Stimulated activated CD4-positive, alpha-beta T cell treated with anti-CD3 and anti-CD28 coated beads, Interleukin-1b, Interleukin-23, amount 100 ng/mL, for 4 hours (primary cell): ENCODE measurements at places on chromosomes 1 and 21.

GRCh38 chr1:21251773-21252471 lies 38.3 kb downstream of the ECE1 start:
- DNase-seq: no peak

GRCh38 chr1:218347723-218348627 lies 2.8 kb downstream of the TGFB2 start:
- DNase-seq: no peak

DNA sequence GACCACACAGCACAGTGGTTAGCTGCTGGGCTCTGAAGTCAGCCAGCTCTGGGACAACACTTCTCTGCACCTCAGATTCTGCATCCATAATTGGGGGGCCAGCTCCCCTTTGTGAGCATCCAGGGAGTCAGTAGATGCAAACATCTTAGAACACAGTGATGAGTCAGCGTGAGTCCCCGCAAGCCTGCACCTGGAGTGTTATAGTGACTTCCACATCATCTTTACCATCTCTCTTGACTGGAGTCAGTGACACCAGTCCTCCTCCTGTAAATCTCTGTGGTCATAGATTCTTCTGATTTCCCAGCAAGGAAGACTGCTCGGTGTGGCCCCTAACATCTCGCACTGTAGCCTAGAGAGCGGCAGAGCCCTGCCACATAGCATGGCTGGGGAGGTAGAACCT lies 13.9 kb upstream of the EDN2 start:
- DNase-seq: no peak

- no peak for DNase-seq
Measured at GRCh38 chr1:20308569-20308968, 17.9 kb downstream of the VWA5B1 start.

DNA sequence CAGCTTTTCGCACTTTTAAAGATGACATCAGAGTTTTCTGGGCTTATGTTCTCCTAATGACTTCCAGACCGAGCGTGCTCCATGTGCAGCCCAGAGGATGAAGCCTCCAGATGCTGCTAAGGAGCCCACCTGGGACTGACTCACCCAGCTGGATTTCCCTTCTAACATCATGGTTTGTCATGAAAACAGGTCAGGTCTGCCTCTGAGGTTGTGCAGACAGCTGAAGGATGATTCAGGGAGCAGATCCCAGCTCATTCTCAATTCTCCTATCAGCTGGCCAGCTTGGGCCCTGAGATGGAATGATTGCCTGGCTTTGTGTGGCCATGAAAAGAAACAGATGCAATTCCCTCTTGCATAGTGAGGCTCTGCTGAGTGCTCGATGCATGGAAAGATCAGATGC lies 123.9 kb upstream of the DUSP10 start:
- no peak for DNase-seq

- DNase-seq: no peak
Measured at GRCh38 chr1:109027841-109028240, 14.1 kb downstream of the WDR47 start.

GRCh38 chr1:93638307-93638847 lies 43.3 kb downstream of the BCAR3 start:
- no peak for DNase-seq

DNA sequence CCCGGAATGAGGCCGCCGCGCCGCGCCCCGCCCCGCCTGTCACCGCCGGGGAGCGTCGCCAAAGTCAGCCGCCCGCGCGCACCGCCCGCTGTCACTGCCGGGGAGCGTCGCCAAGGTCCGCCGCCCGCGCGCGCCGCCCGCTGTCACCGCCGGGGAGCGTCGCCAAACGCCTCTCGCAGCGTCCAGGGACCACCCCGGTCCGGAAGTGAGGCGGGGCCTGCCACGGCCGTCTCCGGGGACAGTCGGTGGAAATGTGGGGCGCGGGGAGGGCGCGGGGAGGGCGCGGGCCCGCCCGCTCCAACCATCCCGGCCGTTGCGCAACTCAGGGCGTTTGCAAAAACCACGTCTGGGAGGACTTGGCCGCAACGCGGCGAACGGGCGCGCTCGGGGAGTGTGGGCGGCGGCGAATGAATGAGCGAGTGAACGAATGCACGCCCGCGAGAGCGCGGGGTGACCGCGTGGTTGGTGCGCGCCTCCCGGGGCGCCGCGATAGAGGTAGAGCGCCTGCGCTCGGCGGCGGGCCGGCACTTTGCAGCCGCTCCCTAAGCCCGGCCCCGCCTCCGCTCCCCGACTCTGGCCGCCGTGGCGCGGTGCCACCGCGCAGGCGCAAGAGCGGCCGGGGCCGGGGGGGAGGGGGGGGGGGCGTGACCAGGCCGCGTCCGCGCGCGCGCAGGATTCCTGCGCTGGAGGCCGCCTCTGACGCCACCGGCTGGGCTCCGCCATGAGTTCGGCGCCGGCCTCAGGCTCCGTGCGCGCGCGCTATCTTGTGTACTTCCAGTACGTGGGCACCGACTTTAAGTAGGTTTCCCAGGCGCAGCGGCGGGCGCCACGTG lies at the start of the genes ACAP3 and PUSL1:
TSS of gene ACAP3 (minus strand) at position 8 of the 833 bp plus-strand sequence. CDS start 115 bp downstream, outside the sequence.
TSS of gene PUSL1 (plus strand) at position 675 of the 833 bp plus-strand sequence. CDS start at position 722, 47 bp downstream.
- DNase-seq: peak; percentile 85

GRCh38 chr1:101004670-101005069 lies 20.9 kb downstream of the DPH5 start:
- DNase-seq: no peak

- no peak for DNase-seq
Measured at GRCh38 chr1:241240069-241240468, 116.9 kb downstream of the RGS7 start.

GRCh38 chr1:47997289-47998200 lies at the start of gene TRABD2B:
TSS of gene TRABD2B (minus strand) at chr1:47997385.
- DNase-seq: peak; percentile 60

GRCh38 chr1:70092526-70092925 lies 112.9 kb downstream of the LRRC40 start:
- no peak for DNase-seq

DNA sequence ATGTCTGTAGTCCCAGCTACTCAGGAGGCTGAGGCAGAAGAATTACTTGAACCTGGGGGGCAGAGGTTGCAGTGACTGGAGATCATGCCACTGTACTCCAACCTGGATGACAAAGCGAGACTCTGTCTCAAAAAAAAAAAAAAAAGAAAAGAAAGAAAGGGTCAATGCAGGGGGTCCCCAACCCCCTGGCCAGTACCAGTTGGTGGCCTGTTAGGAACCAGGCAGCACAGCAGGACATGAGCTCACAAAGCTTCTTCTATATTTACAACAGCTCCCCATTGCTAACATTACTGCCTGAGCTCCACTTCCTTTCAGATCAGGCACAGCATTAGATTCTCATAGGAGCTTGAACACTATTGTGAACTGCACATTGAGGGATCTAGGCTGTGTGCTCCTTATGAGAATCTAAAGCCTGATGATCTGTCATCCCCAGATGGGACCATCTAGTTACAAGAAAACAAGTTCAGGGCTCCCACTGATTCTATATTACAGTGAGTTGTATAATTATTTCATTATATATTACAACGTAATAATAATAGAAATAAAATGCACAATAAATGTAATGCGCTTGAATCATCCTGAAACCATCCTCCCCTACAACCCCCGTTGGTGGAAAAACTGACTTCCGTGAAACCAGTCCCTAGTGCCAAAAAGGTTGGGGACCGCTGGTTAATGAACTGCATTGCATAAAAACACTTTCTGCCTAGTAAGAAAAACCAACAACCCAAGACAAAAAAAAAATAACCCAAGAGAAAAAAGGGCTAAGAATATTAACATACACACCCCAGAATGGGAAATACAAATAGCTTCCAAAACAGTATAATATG lies 2.8 kb downstream of the ZBTB8OS start:
- no peak for DNase-seq

GRCh38 chr1:159121526-159121925 lies 45.0 kb upstream of the AIM2 start:
- DNase-seq: no peak

DNA sequence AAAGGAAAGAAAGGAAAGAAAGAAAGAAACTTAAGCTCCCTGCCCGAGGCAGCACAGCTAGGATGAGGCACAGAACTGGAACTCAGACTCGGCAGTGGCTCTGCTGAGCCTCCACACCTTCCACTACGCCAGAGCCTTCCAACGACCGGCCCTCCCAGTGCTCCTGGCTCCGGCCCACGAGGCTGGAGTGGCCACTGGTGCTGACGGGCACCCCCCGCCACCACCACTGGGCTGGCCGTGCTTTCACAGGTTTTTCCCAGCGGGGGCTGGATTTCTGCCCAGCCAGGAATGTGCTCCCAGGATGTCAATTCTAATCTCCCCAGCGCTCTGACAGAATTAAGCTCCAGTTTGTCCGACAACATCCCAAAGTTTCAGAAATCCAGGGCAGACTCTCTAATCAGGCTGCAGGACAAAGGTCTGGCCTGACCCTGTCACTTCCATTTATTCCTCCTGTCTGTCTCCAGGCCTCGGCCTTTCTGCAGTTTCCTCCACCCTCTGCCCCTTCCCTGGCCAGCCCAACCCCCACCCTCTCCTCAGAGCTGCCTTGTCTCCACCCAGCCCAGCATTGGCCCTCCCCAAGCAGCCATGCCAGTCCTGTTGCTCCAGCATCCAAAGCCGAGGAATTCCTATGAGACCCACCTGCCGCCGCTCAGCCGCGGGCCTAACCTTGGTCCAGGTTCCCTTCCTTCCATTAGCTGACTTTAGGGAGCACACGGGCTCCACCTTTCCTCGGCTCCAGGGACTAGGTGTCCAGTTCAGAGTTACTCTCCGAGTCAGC lies 81.9 kb downstream of the CASZ1 start:
- no peak for DNase-seq

DNA sequence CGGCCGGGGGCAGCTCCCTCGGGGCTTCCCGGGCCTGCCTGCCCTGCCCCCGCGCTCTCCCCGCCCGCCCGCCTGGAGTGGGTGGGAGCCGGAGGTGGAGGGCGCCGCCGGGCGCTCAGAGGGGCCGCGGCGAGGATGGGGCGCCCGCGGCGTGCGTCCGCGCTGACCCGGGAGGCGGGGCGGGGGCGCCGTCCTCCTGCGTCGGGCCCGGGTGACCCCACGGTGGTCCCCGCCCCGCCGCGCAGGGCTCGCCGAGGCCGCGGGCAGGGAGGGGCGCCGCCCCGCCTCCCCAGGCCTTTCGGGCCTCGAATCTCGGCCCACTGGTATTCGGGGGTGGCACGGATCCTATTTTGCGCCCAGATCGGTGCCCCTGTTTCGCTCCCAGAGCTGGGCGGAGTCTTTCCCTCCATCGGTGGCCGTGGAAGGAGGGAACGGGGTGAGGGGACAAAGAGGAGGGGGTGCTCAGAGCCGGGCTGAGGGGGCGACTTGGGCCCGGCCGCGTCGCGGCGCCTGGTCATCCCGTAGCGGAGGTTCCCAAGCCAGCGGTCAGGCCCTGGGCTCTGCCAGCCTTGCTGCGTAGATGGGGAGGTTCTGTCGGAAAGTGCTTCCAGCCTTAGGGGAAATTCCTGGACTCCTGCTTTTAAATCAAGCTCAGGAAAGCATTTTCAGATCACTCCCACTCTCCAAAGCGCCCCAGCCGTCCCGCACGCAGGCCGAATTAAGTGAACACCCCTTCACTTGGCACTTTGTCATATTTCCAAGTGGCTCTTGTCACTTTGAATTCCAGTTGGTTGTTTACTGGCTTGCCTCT lies 545 bp downstream of the PATJ start:
- DNase-seq: no peak

GRCh38 chr1:226654046-226654667 lies 84.9 kb downstream of the ITPKB start:
- no peak for DNase-seq

GRCh38 chr1:159843459-159843858 lies 16.8 kb downstream of the SLAMF8 start:
- no peak for DNase-seq
